ENCODE measurements at places on chromosomes 6 and 20.

GRCh38 chr20:12255461-12255970 is 337.8 kb downstream of the BTBD3 start:
- no peak for DNase-seq

DNA sequence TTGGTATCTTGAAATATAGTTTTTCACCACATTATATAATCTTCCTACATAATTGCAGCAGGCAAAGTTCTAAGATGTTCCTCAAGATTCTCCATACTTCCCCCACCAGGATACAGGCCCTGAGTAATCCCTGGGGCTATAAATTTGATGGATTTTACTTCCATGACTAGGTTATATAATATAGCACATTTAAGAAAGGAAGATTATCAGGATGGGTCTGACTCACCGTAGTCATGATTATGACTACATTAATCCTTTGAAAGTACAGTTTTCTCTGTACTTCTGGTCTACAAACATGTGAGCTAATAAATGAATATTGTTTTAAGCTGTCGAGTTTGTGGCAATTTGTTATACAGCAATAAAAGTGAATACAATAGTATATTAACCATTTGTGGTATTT is 122.5 kb downstream of the MACROD2 start:
- DNase-seq, result no peak

GRCh38 chr6:37319856-37320480 is 33.8 kb upstream of the RNF8 start:
- DNase-seq, result no peak

DNA sequence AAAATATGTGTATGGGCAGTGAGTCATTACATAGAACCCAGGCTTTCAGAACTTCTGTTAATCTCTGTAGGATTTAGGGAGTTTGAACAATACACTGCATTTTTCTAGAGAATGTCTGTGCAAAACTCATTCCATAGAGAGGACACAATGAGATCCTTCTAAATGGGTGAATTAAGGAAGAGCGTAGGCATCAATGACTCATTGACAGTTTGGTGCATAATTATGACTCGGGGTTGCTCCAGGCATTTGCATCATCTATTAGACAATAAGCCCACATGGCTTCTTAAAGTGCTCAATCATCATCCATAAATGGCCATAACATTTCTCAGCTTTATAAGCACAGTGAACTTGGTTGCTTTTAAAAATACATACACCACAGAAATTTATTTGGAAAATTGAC is 625.5 kb downstream of the CDH26 start:
- DNase-seq, result no peak

DNA sequence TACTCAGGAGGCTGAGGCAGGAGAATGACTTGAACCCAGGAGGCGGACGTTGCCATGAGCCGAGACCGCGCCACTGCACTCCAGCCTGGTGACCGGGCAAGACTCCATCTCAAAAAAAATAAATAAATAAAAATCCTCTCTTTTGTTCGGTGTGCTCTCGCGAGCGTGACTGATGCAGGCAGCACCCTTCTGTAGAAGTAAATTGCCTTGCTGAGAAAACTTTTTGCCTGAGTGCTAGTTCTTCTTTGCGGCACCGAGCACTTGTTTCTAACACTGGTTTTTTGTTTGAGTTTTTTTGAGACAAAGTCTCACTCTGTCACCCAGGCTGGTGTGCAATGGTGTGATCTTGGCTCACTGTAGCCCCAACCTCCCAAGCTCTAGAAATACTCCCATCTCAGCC is 30.5 kb downstream of the PLN start:
- DNase-seq, result no peak

DNA sequence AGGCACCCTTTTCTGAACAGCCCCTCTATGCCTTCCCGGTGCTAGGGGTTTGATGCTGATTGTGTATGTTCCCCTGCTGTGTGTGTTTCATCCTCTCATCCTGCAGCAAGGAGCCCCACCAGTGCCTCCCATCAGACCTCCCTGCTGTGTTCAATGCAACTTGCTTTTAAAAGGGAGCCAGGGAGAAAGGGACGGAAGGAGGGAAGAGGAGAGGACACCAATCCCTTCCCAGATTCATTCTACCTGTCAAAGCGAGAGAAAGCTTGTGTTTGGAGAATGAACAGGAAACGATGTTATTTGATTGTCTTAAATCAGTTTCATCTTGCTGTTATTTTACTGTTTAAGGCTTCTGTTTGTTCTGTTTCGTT is 259.2 kb downstream of the ADGB start:
- no peak for DNase-seq

GRCh38 chr6:86558318-86558717 is 379.0 kb upstream of the HTR1E start:
- no peak for DNase-seq

- no peak for DNase-seq
Observed at GRCh38 chr6:65819152-65819551, 112.1 kb upstream of the EYS start.

DNA sequence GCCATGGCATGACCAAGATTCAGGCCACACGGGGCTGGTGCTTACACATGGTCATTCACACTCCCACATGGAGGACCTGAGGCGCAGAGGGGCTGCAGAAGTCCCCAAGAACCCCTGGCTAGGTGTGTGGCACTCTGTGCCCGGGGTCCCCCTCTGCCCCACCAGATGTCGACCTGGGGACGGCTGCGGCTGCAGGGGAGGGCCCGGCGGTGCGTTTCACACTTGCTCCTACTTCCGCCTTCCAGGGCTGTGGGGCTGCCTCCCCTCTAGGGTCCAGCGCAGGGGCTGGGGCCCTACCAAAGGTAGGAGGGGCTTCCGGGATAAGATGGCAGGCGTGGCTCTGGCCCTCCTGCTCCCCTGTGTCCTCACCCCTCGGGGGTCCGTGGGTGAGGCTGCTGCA is 81.1 kb upstream of the SLCO4A1 start:
- no peak for DNase-seq

DNA sequence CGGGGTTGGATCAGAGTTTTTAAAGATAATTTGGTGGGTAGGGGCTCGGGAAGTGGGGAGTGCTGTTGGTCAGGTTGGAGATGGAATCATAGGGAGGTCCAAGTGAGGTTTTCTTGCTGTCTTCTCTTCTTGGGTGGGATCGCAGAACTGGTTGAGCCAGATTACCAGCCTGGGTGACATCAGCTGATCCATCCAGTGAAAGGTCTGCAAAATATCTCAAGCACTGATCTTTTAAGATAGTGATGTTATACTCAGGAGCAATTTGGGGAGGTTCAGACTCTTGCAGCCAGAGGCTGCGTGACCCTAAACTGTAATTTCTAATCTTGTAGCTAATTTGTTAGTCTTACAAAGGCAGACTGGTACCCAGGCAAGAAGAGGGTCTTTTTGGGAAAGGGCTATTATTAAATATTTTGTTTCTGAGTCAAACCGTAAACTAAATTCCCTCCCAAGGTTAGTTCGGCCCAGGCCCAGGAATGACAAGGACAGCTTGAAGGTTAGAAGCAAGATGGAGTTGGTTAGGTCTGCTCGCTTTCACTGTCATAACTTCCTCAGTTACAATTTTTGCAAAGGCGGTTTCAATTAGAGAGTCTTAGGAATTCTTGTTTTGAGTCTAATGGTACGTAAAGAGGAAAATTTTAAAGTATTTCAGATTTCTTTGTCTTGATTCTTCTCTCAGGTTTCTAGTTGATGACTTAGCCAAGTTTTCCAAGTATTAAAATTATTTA is 53.1 kb downstream of the SCAF8 start:
- no peak for DNase-seq

- DNase-seq, result no peak
Observed at GRCh38 chr20:38937978-38938473, 11.8 kb downstream of the FAM83D start.

DNA sequence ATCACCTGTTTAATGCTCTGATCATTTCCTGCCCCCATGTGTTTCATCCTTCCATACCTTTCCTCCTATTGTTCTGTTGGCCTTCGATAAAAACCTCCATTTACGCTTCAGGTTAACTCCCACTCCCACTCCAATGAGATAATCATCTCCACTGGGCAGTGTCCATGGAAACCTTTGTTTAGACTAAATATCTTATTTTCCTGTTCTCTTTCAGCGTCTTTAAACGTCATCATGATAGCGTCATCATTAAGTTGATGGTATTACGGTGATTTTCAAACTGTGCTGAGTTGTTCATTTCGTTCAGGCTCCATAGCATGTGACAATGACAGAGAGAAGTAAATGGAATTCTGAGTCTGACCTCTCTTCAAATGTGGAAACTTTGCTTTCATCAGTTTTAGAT is 970.5 kb upstream of the SLC35B3 start:
- no peak for DNase-seq

DNA sequence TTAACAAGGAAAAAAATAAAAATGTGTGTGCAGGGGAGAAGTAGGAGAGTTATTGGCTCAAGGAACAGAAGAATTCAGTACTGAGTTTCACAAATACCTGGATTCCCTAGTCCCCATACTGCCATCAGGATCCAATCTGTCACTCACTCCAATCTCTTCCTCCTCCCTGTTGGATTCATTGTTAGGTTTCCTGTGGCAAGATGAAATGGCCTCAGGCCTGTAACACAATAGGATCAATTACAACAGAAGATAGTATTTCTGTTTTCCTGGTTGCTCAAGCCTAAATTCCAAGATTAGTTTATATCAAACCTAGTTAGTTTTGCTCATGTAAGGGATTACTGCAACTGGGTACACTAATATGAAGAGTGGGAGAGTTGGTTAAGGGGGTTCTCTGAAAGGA is 24.4 kb downstream of the HCRTR2 start:
- DNase-seq, result no peak

DNA sequence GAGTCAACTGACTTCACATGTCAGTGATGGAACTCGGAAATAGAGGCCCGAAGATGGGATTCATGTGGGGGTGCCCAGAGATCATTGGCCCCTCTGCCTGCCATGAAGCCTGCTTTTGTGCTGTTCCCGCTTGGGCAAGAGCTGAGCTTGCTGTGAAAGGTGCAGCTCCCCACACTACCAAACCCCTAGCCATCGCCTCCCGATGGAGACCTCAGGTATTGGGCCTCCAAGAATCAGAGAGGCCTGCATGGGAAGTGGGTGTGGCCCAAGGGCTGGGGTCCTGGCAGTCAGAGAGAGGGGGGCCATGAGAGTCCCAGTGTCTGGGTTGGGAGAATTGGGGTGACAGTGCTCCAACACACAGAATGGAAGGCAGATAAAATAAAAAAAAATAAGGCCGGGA is 160.9 kb downstream of the SOD2 start:
- DNase-seq, result no peak

DNA sequence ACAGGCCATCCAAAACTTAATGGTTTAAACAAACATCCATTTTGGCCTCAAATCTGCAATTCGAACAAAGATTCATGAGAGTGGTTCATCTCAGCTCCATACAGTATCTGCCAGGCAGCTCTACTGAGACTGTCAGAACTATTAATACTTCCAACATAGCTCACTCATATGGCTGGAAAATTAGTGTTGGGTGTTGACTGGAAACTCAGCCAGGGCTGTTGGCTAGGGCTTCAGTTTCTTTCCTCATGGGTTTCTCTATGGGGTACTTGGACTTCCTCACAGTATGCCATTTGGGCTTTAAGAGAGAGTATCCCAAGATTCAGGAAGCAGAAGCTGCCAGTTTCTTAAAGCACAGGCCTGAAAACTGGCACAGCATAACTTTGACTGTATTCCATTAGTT is 240.3 kb downstream of the TPBG start:
- DNase-seq, result no peak

DNA sequence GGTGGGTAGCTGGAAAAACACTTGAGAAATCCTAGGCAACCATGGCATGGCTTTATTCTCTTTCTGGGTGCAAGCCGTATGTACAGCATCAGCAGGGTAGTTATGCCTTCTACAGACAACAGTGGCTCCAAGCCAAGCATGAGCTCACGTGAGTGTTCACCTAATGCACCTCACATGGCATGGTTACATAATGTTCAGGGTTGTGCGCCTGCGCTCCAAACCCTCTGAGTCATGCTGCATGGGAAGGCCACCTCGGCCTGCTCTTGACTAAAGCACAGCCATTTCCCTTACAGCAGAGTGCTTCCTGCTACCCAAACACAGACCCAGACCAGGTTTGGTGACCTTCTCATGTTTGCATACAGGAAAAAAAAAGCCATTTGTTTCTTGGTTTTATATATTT is 96.2 kb downstream of the VIP start:
- DNase-seq, result no peak

- DNase-seq, result no peak
Observed at GRCh38 chr6:150633486-150633834, 33.8 kb downstream of the PLEKHG1 start.

DNA sequence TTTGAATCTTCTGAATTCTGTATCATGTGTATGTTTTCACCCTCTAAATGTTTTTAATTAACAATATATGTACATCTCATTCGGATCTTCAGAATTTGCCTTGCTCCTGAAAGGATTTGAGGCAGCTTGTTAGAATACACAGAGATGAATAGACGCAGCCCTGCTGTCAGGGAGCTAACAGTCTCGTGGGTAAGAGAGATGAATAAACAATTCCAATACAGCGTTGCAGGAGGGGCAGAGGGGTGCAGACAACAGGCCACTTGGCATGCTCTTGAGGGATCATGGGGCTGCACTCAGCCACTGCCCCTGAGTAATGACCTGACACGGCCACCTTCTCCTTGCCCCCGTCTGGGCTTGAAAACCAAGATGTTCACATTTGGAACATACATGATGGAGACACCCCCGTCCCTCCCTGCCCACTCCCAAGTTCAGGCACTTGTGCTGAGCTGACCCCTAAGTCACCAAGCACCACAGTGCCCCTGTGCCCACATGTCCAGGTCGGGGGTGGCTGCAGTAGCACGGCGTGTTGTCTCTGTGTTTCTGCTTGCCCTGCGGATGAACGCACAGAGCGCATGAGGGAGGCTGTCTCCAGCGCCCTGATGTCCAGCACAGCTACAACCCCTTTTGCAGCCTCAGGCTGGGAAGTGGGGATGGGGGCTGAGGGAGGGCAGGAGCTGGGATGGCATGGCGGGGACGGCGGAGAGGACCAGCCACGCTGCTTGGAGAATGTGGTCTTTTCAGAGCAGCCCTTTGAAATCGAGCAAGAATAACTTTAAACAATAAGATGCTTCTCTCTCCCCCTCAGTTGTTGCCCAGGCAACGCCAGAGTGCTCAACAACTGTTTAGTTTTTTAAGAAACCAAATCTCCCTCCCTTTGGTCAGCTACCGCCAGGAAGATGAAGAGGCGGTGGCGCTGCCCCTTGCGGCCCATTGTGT is 33.0 kb upstream of the CDH22 start:
- DNase-seq, result no peak

DNA sequence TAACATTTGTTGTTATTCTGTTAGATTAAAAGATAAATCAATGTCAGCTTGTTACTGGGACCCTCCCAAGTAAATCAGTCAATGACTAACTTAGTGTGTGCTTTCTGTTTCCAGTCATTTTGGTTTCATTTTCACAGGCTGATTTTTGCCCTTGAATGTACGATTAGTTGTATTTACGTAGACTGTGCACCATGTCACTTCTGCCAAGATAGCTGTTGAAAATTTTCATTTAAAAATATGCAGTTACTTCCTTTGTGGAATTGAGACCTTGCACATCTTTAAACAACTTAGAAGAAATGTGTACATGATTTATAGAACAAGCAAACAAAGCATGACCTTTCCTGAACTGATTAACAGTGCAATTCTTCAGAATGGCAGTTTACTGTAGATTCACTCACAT is 944.8 kb upstream of the CITED2 start:
- DNase-seq, result no peak
